ENCODE measurements at places on chromosomes 7 and 10. TPM values are rescaled to one million over a fixed set of nuclear protein-coding genes. Genes with fewer than 3 reads are reported as not detected.

DNA sequence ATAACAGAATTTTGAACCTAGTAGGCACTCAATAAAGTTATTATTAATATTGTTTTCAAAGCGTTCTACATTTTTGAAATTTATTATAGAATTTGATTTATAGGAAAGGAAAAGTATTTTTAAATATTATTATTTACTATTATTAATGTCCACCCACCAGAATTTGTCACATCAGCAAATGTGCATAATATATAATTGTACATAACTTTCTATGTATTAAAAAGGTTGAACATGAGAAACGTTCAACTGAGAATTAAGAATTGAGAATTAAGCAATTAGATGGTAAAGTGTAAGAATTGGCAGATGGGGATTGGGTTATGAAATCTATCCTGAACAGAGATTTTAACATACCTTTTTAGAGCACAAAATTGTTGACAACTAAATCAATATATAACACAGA is 129.8 kb downstream of the PTN start:
- no peaks in the 10 kb centered on the region for H3K4me1 ChIP-seq
- H3K4me3 ChIP-seq = no peak overlapping the region
- H3K27me3 ChIP-seq = no peaks in the 10 kb centered on the region
- H3K36me3 ChIP-seq = no peaks in the 10 kb centered on the region
- no peak overlapping the region for H3K27ac ChIP-seq

The GAD2 gene
- not detected for total RNA-seq

The GNAI1 gene
- total RNA-seq = 42.1 TPM

The PIK3AP1 gene
- 0.36 TPM for total RNA-seq

GRCh38 chr7:130345136-130345535 is 520 bp downstream of the CPA5 start:
- no peak overlapping the region for H3K4me3 ChIP-seq
- H3K27me3 ChIP-seq = no peaks in the 10 kb centered on the region
- no peaks in the 10 kb centered on the region for H3K4me1 ChIP-seq
- H3K36me3 ChIP-seq = no peaks in the 10 kb centered on the region
- DNase-seq = no peak
